CD4-positive, alpha-beta T cell treated with Interleukin-4 for 4 hours (primary cell): ENCODE measurements at places on chromosomes 1 and 21.

GRCh38 chr1:166903232-166903631 lies 27.2 kb upstream of the TADA1 start:
- DNase-seq: no peak

- DNase-seq: no peak
Observed at GRCh38 chr1:187682112-187682511, 853.4 kb downstream of the PLA2G4A start.

DNA sequence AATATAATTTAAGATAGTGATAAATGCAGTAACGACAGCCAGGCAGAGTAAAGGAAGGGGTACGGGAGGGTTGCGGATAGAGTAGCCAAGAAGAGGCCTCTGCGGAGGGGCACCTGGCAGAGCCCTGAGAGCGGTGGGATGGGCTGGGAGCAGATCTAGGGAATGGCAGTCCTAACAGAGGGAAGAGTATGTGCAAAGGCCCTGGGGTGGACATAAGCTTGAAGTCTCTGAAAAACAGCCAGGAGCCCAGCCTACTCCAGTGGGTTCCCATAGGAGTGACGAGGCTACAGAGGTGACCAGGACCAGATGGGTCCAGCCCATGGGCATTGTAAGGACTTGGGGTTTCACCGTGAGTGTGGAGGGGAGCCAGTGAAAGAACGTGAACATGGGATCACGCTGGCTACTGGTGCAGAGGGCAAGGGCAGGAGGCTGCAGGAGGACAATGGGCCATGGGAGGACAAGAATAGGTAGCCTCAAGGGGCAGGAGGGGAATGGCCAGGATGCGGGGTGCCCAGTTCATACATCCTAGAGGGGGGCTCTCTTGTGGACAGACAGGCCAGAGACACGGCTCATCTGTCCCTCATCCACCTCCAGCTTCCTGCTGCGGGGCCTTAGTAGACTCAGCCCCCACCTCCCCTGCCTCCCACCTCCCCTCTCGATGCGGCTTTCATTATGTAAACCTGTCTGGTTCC lies 185.7 kb upstream of the VAMP3 start:
- DNase-seq: no peak

DNA sequence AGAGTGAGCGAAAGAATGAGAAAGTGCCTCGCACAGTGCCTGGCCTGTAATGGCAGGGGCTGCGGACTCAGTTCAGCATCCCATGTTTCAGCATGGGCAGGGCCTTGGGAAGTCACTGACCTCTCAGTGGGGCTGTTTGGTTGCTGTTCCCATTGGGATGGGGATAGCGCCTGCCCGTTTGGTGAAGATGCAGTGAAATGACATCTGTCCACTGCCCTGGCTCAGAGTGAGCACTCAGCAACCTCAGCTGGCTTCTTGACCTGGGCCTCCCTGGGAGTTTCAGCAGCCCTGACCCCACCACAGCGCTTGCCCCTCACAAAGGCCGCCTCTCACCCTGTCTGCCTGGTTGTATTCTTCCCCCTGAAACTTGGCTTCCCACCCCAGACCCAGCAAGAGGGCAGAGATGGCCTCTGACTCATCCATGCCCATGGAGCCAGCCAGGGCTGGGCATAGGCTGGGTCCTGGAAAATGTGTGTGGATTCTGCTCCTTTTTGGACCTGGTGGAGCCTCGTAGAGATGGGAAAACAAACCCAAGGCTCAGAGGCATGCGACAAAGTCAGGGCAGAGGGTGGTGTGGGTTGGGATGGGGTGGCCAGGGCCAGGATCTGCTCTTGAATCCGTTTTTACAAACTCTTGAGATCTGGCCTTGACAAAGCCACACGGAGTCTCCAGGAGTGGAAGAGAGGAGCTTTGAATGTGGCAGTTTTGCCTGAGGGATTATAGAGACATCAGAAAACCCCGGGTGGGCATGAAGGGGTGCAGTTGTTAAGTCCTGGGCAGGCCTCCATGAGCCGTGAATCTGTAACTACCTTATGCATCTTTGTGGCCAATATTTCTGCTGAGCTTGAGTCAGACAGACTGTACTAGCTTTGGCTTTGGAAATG lies 1.2 kb downstream of the XKR8 start:
- DNase-seq: no peak

DNA sequence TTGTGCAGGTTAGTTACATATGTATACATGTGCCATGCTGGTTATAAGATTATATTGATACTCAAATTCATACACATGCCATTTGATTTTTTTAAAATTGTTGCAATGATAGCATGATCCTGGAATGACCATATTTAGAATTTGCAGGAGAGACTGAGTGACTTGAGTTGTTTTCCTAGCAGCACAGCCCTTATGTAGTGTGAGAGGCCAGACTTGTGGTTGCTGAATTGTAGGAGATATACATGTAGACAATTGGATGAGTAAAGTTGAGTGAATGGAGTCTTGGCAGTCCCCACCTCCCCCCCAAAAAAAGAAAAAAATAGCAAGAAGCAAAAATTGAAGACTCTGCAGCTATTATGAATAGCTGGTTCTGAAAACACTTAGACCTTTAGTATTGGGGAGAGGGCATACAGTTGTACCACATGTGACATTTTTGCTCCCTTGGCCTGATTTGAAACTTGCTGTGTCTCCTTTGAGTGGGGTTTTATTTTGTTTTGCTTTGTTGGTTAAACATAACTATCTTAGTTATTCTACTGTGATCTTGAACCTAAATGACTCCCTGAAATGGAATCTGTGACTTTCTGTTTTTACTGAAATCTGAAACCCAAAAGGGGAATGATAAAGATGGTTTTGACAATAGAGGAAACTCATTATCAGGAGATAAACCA lies 280.3 kb downstream of the HMCN1 start:
- no peak for DNase-seq

- no peak for DNase-seq
Observed at GRCh38 chr1:202691816-202692215, 18.4 kb downstream of the SYT2 start.

- DNase-seq: no peak
Observed at GRCh38 chr1:39671433-39671792, 494 bp downstream of the NT5C1A start.

- no peak for DNase-seq
Observed at GRCh38 chr21:42646836-42647235, 6.6 kb upstream of the PDE9A start.

DNA sequence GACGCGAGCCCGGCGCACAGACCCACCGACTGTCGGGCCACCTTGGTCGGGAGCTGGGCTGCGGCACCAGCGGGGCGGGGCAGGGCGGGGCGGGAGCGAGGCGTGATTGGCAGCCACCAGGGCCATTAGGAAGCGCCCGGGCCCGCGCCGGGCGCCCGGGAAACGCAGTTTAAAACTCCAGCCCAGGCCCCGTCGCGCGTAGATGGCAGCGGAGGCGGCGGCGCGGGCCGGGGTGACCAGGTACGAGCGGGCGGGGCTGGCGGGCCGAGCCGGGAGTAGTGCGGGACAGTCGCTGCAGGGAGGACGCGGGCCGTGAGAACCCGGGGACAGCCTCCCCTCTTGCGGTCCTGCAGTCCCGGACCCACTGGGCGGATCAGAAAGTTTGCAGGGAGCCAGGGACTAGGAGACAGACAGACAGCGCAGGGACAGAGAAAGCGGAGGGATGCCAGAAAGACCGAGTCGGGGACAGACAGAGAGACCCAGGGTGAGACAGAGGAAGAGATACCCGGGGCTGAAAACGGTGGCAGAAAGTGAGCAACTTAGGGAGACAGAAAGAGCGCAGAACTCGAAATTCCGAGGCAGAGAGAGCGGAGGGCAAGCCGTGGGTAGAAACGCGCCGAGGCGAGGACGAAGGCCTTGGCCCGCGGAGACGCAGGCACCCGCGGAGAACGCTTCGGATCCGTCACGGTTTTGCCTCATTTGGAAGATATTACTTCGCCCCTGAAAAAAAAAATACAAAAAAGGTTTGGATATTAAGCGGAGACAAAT lies at the start of gene DMBX1:
Gene DMBX1 (plus strand): TSS at position 199 of the 768 bp plus-strand sequence. CDS start 17,175 bp downstream, outside the sequence.
- no peak for DNase-seq

DNA sequence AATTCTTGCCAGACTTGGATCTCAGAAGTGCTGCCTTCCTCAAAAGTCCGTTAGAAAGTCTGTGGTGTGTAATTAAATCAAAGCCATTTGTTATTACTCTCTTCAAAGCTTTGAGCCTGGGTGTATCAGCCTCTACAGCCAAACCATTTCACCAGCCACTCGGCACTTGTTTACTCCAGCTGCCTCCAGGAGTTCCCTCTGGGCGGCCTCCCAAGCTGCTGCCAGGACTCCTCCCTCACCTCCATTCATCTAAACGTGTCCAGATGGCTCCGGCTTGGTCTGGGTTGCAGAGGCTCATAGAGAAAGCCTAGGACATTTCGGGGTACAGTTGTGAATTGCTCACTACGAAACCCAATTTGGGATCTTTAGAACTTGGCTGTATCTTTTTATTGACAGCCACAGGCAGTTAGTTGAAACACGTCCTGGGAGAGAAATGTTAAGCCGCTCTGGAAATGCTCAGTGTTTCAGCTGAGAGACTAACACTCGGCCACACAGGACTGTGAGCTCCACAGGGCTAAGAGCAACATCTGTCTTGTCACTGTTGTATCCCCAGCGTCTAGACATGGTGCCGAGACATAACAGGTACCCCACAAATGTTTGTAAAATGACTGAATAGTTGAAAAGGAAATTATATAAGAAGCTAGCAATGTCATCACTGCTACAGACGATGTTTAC lies 116.9 kb upstream of the NGF start:
- DNase-seq: no peak

- no peak for DNase-seq
Observed at GRCh38 chr1:9193233-9193625, 41.3 kb upstream of the H6PD start.

DNA sequence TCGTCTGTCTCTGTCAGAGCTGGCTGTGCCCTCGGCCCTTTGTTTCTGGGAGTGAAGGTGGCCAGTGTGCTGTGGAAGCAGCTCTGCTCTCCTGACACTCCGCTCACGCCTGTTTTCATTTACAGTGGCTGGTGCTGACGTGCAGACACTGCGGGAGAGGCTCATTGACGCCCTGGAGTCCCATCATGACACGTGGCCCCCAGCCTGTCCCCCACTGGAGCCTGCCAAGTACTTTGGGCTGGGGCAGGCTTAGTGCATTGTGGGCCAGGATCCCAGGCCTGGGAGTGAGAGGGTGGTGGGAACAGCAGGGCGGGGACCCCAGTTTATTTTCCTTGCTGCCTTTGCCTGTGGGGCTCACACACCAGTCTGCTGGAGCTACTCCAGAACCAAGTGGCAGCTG lies 21.1 kb downstream of the QSOX1 start:
- no peak for DNase-seq

GRCh38 chr1:147225193-147225730 lies at the start of gene FMO5:
FMO5 (minus strand) TSS chr1:147225339; CDS start chr1:147225029, 310 bp downstream.
- peak; percentile 49 for DNase-seq

- no peak for DNase-seq
Observed at GRCh38 chr1:207202480-207202879, 98.4 kb downstream of the C4BPA start.

DNA sequence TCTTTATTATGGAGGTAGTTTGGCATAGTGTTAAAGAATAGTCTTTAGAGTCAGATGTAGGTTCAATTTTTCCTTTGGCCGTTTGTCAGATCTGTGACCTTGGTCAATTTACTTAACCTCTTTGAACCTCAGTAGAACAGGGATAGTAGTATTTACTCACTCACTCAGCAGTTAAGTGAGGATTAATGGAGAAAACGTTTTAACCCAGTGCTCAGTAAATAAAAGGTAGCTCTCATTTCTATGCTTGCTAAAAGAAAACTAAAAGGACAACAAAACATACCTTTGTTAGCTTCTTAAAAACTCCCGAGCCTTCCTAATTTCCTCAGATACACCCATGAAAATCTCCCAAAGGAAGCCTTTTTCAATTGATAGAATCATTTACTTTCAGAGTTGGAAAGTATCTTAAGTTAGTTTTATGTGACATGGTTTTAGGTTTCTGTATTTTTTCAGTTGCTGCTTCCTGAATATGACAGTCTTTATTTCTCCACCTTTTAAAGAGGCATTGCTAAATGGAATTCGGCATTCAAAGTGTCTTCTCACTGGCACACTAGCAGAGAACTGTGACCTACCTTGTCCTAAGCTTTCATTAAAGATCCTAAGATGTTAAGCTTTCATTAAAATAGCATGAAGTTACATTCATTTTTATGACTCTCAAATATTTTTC lies 7.8 kb downstream of the ABCD3 start:
- DNase-seq: no peak

DNA sequence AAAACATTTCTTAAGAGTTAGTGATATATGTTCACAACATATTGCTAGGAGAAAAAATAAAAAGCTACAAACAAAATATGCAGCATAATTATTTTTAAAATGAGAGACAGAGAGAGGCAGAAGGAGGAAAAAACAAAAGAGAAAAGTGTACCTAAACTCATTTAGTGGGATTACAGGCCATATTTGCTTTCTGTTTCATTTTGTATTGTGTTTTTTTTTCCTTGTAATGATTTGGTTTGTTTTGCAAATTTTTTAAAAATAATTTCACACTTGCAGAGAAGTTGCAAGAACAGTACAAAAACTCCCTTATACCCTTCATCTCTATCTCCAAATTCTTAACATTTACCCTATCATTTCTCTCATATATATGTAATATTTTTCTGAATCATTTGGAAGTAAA lies 65.0 kb downstream of the LBR start:
- DNase-seq: no peak

DNA sequence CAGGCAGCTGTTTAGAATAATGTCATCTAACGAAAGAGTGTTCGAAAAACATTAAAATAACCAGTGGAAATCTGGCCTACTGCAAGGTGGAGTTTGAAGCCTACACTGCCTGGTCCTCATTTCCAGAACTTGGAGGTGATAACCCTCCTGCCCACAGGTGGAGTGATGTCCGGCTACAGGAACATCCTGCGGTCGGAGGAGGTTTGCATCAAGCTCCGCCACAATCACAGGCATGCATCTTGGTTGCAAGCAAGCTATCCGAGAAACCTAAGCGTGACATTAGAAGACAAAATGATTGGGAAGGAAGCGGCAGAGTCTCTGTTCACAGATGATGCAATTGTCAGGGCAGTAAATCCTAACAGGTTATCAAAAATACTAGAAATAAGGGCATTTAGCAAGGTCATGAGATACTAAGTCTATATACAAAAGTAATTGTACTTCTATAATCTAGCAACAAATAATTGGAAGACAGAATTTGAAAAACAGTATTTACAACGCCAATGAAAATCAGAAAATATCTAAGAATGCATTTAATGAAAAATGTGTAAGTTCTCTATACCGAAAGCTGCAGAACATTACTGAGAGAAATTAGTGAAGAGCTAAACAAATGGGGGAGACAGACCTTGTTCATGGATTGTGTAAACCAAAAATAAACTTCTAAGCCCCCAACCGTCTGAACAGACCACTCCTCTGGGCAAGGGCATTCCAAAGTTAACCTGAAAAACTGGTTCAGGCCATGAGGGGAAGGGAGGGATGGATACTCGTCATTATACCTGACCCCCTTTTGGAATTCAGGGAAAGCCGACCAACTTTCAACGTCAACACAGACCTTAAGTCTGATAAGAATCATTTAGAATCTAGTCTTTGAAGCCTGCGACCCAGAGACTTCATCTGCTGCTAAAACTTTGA lies 4.7 kb upstream of the SLC19A1 start:
- DNase-seq: no peak
